AG09319 (cell line): ENCODE measurements at places on chromosomes 2 and 18.

DNA sequence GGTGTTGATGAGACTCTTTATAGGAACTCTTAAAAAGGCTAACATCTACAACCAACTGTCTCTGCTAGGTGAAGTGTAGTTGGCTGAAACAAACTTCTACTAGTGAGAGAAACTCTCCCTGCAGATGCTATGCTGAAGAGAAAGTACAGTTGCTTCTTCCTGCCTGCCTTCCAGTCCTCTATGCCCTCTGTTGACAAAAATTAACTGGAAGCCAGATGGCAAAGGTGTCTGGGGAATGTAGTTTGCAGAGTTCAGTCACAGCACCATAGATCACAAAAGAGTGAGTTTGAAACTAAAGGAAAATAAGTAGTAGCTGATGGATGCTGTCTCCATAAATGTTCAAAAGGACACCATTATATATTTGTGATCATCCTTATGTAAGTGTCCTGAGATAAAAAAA lies 958.8 kb upstream of the NRXN1 start:
- DNase-seq: no peak

GRCh38 chr2:202479610-202480009 lies 103.5 kb downstream of the BMPR2 start:
- no peak for DNase-seq

- DNase-seq: no peak
Measured at GRCh38 chr2:3279236-3279960, 98.2 kb downstream of the EIPR1 start.

GRCh38 chr2:228180181-228181097 lies 1.0 kb downstream of the SPHKAP start:
- DNase-seq: no peak

DNA sequence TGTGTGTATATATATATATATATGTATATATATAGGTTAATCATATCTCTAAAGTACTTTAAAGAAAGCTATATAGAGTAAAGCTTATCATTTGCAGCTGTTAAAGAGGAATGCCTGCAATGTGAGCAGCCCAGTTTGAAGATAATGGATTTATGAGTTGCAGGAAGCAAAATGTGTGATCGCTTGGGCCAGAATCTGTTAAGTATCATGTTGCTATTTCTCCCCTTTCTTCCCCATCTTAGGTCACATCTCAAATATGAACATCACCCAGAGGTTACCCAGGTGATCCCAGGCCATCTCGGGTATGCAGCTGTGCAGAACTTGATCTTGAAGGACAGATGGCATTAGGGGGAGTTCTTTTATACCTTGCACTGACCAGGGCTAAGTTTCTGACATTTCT lies 316.5 kb downstream of the MTX2 start:
- DNase-seq: no peak
